Fibroblast of skin of right biceps (primary cell): ENCODE measurements at places on chromosomes 2 and 18.

DNA sequence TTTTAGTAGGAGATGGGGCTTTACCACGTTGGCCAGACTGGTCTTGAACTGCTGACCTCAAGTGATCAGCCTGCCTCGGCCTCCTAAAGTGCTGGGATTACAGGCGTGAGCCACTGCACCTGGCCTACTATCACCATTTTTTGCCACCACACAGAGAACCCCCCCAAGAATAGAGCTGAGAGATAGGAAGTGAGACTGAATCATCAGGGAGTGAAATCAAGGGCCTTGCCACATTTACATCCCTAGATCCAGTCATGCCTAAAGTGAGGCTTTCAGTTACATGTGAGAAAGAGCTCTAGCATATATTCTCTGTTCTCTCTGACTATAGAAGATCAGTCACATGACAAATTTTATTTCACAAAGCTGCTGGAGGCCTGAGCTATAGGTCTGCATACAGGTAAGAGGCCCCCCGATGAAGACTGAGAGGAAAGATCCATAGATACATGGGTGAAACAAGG, 28.0 kb upstream of the KCMF1 start:
- peak; percentile 51 for DNase-seq

- DNase-seq = no peak
Observed at GRCh38 chr2:102667072-102667471, 47.7 kb downstream of the SLC9A2 start.

GRCh38 chr2:37149626-37150322, 7.0 kb downstream of the EIF2AK2 start:
- DNase-seq = no peak

GRCh38 chr2:119009110-119009509, 67.1 kb downstream of the MARCO start:
- no peak for DNase-seq
